ENCODE measurements at places on chromosomes 11 and 22. TPM values are rescaled to one million over a fixed set of nuclear protein-coding genes. Genes with fewer than 3 reads are reported as not detected.

GRCh38 chr22:17814084-17814483, 39.8 kb upstream of the BID start:
- H3K27ac ChIP-seq: no peak overlapping the region
- peaks cover 40% of the 10 kb centered on the region for H3K36me3 ChIP-seq
- H3K27me3 ChIP-seq: no peaks in the 10 kb centered on the region
- no peak for DNase-seq
- no peaks in the 10 kb centered on the region for H3K4me1 ChIP-seq

DNA sequence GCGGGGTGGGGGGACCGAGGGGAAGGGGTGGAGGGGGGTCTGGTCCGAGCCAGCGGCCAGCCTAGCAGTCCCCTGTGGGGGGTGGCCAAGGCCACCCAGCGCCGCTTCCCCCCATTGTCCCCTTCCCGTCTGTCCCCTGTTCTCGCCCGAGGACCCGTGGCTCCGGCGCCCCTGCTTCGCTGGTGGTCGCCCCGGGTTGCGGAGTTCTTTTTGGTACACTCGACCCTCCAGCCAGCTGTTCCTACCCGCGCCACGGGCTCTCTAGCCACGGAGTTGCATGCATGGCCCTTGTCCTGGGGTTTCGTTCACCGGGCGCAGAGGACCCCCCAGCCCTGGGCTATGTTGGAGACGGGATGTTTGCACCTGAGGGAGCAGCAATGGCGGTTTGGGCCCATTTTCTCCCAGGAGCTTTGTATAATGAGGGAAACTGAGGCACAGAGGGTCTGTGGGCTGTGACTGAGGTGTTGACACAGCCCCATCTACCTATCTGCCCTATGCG, 489 bp downstream of the RNF214 start:
- peak overlapping the region; percentile 85 for H3K27ac ChIP-seq
- DNase-seq: no peak
- H3K27me3 ChIP-seq: no peaks in the 10 kb centered on the region
- peaks cover 7% of the 10 kb centered on the region for H3K4me1 ChIP-seq
- H3K4me3 ChIP-seq: peak overlapping the region; percentile 99
- peaks cover 17% of the 10 kb centered on the region for H3K36me3 ChIP-seq

- no peak overlapping the region for H3K27ac ChIP-seq
- DNase-seq: no peak
- no peak overlapping the region for H3K4me3 ChIP-seq
- H3K4me1 ChIP-seq: no peaks in the 10 kb centered on the region
- H3K36me3 ChIP-seq: no peaks in the 10 kb centered on the region
- no peaks in the 10 kb centered on the region for H3K27me3 ChIP-seq
Observed at GRCh38 chr22:32237906-32238305, 17.2 kb downstream of the SLC5A4 start.

The PGA5 gene
- not detected for polyA plus RNA-seq

GRCh38 chr11:122101625-122102291, 14.3 kb downstream of the BLID start:
- peak overlapping the region; percentile 95 for H3K27ac ChIP-seq
- H3K36me3 ChIP-seq: peaks cover 27% of the 10 kb centered on the region
- no peaks in the 10 kb centered on the region for H3K27me3 ChIP-seq
- peaks cover 11% of the 10 kb centered on the region for H3K4me1 ChIP-seq
- H3K4me3 ChIP-seq: peak overlapping the region; percentile 91

The FOLR2 gene
- polyA plus RNA-seq: not detected

The CARD16 gene
- 29.2 TPM for polyA plus RNA-seq

- H3K4me3 ChIP-seq: no peak overlapping the region
- H3K4me1 ChIP-seq: no peaks in the 10 kb centered on the region
- no peak overlapping the region for H3K27ac ChIP-seq
- H3K36me3 ChIP-seq: no peaks in the 10 kb centered on the region
Observed at GRCh38 chr11:60252213-60253108, 9.5 kb upstream of the MS4A4E start.

DNA sequence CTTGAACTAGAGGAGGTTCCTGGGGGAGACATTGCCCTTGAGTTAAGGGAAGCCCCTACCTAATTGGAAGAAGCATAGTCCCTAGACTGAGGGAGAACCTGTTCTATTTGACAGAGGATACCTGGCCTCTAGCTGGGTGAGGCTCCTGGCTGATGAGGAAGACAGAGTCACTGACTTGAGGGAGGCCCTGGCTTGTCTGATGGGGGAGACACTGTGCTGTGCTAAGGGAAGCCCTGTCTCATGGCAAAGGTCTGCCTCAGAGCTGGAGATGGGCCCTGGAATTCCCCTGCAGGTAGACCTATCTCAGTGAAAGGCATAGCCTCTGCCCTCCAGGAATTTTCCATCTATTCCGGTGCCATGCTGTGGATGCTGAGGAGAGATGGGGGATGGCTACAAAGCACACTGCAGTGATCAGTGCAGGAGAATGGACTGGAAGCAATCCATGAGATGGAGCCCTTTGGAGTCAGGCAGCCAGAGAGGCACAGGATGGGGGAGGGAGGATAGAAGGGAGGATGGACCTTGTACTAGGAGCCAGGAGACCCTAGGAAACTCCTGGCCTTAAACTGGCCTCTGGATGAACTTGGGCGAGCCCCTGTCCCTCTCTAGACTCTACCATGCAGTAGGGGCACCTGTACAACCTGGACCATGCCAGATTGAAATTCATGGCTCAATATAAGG, 39.9 kb downstream of the SLCO2B1 start:
- no peak overlapping the region for H3K4me3 ChIP-seq
- H3K27ac ChIP-seq: no peak overlapping the region
- H3K27me3 ChIP-seq: peaks cover 54% of the 10 kb centered on the region
- H3K4me1 ChIP-seq: no peaks in the 10 kb centered on the region
- H3K36me3 ChIP-seq: no peaks in the 10 kb centered on the region

The TRPM5 gene
- polyA plus RNA-seq: not detected

GRCh38 chr11:128238521-128239265, 348.7 kb downstream of the ETS1 start:
- H3K4me3 ChIP-seq: no peak overlapping the region
- H3K27me3 ChIP-seq: no peaks in the 10 kb centered on the region
- DNase-seq: no peak
- H3K27ac ChIP-seq: no peak overlapping the region

The NEFH gene
- polyA plus RNA-seq: 2.9 TPM

The KREMEN1 gene
- polyA plus RNA-seq: 5.1 TPM

DNA sequence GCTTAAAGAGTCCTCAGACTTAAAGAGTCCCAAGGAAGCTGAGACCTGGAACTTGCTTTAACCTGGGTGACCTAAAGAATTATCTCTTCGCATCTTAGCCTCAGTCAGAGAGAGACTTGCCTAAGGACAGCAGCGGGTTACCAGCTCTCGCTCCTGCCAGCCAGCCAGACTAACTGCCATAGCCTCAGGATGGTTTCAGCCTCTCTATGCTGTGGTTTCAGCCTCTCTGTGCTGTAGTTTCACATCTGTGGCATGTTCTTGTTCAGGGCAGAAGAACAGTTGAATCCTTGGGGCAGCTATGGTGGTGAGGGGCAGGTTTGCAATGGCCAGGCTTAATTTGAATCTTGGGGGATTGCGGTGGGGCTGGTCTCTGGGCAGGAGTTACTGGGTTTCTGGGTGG, 2.3 kb downstream of the FRMD8 start:
- no peak overlapping the region for H3K27ac ChIP-seq
- no peak for DNase-seq
- H3K36me3 ChIP-seq: peaks cover 20% of the 10 kb centered on the region
- H3K4me3 ChIP-seq: no peak overlapping the region

GRCh38 chr22:23159291-23159630, 14.0 kb downstream of the RAB36 start:
- no peaks in the 10 kb centered on the region for H3K27me3 ChIP-seq
- DNase-seq: no peak
- no peaks in the 10 kb centered on the region for H3K36me3 ChIP-seq
- H3K4me3 ChIP-seq: no peak overlapping the region
- H3K4me1 ChIP-seq: peaks cover 5% of the 10 kb centered on the region
- H3K27ac ChIP-seq: no peak overlapping the region

DNA sequence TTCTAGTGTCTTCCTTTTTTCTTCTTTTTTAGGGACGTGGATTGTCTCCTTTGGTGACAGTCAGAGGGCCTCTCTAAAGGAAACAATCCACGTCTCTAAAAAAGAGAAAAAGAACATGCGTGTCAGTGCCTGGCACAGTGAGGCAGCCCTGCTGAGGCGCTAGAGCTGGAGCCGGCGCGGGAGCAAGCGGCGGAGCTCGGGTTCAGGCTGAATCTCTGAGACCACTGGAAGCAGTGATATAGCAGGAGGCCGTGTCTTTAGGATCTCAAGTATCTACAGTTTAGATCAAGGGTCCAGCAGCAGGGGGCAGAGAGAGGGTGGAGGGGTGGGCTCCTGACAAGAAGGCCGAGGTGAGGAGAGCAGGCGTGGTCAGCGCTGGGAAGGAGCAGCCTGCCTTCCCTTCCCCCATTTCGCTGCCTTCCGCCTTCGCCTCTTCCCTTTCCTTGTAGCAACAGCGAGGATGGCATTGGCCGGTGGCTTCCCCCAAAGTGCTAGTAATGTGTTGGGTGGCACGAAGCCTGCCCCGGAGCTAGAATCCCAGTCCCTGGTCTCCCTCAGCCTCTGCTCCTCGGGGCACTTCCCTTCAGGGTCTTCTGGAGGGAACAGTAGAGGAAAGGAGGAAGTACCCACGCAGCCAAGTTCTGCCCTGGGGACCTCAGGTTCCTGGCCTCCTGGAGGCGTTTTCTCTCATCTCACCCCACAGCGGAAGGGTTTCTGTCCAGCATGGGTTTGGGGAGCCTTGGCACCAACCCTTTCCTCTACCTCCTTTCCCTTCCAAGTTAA, 28.2 kb upstream of the RAB1B start:
- no peak overlapping the region for H3K4me3 ChIP-seq
- no peaks in the 10 kb centered on the region for H3K4me1 ChIP-seq
- H3K27me3 ChIP-seq: no peaks in the 10 kb centered on the region
- peaks cover 62% of the 10 kb centered on the region for H3K36me3 ChIP-seq
- DNase-seq: no peak

DNA sequence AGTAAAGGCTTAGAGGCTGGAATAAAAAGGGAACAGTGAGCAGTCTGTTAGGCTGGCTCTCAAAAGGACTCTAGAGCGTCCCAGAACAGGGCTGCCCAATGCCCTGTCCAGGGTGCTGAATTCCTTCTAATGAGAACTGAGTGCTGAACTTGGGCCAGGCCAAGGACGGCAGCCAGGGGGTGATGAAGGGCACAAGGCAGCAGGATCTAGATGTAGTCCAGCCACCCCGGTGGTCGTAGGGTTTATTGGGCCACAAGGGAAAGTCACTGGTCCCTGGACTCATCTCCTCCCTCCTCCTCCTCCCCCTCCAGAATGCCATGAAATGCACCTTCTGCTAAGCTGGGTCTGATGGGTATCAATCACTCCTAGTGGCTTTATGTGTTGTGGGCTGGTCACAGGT, 19.2 kb downstream of the NPTXR start:
- peak; percentile 75 for DNase-seq
- H3K36me3 ChIP-seq: no peaks in the 10 kb centered on the region
- no peak overlapping the region for H3K27ac ChIP-seq
- no peaks in the 10 kb centered on the region for H3K4me1 ChIP-seq

GRCh38 chr11:61688365-61689163, 8.4 kb downstream of the DAGLA start:
- DNase-seq: no peak
- H3K36me3 ChIP-seq: no peaks in the 10 kb centered on the region
- H3K4me1 ChIP-seq: peaks cover 1% of the 10 kb centered on the region
- H3K4me3 ChIP-seq: no peak overlapping the region

The SLC29A2 gene
- 0.87 TPM for polyA plus RNA-seq

GRCh38 chr11:68442433-68442832, 18.1 kb upstream of the PPP6R3 start:
- DNase-seq: no peak
- H3K27me3 ChIP-seq: no peaks in the 10 kb centered on the region
- H3K36me3 ChIP-seq: peaks cover 19% of the 10 kb centered on the region
- H3K27ac ChIP-seq: no peak overlapping the region

The GAS2 gene
- 0.65 TPM for polyA plus RNA-seq

- no peak for DNase-seq
- peak overlapping the region; percentile 68 for H3K27ac ChIP-seq
- H3K4me3 ChIP-seq: no peak overlapping the region
- peaks cover 29% of the 10 kb centered on the region for H3K27me3 ChIP-seq
Observed at GRCh38 chr11:130389335-130389935, 39.0 kb downstream of the ADAMTS8 start.

GRCh38 chr22:49466878-49467595, 360.6 kb downstream of the BRD1 start:
- H3K36me3 ChIP-seq: no peaks in the 10 kb centered on the region
- no peak overlapping the region for H3K4me3 ChIP-seq
- no peak overlapping the region for H3K27ac ChIP-seq
- H3K27me3 ChIP-seq: no peaks in the 10 kb centered on the region
- no peaks in the 10 kb centered on the region for H3K4me1 ChIP-seq
- no peak for DNase-seq

GRCh38 chr11:27930946-27931345, 177.0 kb downstream of the KIF18A start:
- H3K36me3 ChIP-seq: no peaks in the 10 kb centered on the region
- H3K27me3 ChIP-seq: no peaks in the 10 kb centered on the region
- no peak overlapping the region for H3K27ac ChIP-seq
- H3K4me1 ChIP-seq: peaks cover 12% of the 10 kb centered on the region

- DNase-seq: no peak
- no peak overlapping the region for H3K4me3 ChIP-seq
- H3K27me3 ChIP-seq: peaks cover 6% of the 10 kb centered on the region
- H3K36me3 ChIP-seq: no peaks in the 10 kb centered on the region
Observed at GRCh38 chr22:45423524-45423923, 10.0 kb downstream of the RIBC2 start.

The GDPD4 gene
- polyA plus RNA-seq: not detected

GRCh38 chr22:37330200-37331033, 48.1 kb downstream of the CYTH4 start:
- peaks cover 24% of the 10 kb centered on the region for H3K4me1 ChIP-seq
- peaks cover 12% of the 10 kb centered on the region for H3K27me3 ChIP-seq
- H3K4me3 ChIP-seq: no peak overlapping the region
- H3K27ac ChIP-seq: no peak overlapping the region
- H3K36me3 ChIP-seq: no peaks in the 10 kb centered on the region
- DNase-seq: peak; percentile 90

Data from IMR-90 (cell line).